Astrocyte of the spinal cord (primary cell): ENCODE measurements at places on chromosomes 6 and 20.

DNA sequence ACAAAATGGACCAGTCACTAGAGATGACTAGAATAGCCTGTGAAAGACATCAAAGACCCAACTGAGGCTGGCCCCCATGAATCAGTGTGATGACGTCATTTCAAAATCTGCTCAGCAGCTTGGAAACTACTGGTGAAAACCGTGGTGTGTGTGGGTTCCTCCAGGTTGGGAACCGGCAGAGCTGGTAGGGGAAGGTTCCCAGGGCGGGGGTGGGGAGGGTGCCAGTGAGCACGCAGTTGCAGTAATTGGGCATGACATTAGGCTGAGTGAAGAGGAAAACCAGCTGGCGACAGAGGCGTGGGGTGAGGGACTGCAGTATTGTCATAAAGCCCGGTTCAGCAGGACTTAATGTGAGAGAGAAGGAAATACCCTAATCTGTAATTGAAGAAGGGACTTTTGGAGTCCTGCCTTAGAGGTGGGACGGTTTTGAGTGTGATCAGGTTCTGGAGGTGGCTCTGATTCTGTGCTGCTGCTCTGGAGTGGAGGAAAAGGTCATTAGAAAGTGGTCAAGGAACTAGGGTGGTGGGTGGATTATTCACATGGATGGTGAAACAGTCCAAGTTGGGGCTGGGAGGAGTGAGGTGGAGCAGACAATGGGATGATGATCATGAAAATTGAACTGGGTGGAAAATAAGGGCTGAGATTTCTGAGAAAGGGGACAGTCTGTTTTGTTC, 52.0 kb upstream of the MTHFD1L start:
- DNase-seq: peak; percentile 46

- DNase-seq: no peak
Measured at GRCh38 chr6:43286980-43287716, 10.9 kb upstream of the SLC22A7 start.

DNA sequence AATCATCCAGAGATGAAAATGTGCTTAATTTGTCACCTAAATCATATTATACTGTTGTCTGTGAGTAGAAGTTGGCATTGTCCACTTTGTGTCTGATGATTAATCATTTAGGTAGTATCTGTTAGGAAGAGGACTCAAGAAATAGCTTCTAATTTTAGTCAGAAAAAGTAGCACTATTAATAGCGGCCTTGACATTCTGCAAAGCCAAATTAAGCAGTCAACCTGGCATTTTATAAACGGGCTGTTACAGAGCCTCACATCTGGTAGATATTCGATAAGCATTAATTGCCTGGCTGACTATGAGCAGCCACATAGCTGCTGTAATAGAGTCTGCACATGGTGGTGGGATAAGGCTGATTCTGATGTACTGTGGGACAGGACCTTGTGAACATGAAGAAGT, 99.5 kb downstream of the KLHL32 start:
- no peak for DNase-seq

DNA sequence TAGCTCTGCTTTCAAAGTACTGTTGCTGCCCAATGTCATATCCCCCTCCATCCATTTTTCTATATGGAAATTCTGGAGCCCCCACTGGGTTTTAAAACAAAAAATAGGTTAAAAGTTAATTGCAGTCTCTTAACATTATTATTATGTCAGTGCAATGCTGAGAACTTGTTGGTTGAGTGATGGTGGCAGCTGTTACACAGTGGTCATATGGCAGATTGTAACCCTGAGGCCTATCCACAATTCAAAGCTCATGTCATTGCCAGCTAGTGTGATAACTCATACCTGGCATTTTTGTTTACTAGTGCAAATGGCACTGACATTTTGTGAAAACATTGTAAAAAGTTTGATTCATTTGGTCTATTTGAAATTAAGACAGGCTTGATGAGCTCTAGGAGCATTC, 305.7 kb upstream of the FLRT3 start:
- DNase-seq: no peak

GRCh38 chr6:6001443-6001842, 5.3 kb downstream of the NRN1 start:
- DNase-seq: no peak

- peak; percentile 43 for DNase-seq
Measured at GRCh38 chr20:18678549-18679419, 90.9 kb downstream of the DTD1 start.

GRCh38 chr6:89887452-89888137, 6.7 kb upstream of the GJA10 start:
- no peak for DNase-seq

- DNase-seq: no peak
Measured at GRCh38 chr20:15113144-15113773, 775.8 kb upstream of the FLRT3 start.

DNA sequence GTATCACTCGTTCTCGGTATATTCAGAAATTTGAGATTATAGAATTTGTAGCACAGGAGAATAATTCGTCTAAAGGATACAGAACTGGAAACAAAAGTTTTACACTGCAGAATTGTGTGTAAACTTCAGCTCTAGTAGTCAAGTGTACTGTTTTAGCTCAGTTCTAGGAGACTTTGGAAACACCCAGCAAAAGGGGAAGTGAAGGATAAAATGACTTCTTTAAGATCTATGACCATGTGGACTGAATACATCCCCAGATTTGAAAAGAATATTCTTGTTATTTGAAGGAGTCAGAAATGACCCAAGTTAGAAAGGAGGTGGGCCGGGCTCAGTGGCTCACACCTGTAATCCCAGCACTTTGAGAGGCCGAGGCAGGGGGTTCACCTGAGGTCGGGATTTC, 174.0 kb upstream of the FOXQ1 start:
- no peak for DNase-seq

- DNase-seq: peak; percentile 38
Measured at GRCh38 chr6:140538926-140539325, 1164.5 kb upstream of the CITED2 start.

DNA sequence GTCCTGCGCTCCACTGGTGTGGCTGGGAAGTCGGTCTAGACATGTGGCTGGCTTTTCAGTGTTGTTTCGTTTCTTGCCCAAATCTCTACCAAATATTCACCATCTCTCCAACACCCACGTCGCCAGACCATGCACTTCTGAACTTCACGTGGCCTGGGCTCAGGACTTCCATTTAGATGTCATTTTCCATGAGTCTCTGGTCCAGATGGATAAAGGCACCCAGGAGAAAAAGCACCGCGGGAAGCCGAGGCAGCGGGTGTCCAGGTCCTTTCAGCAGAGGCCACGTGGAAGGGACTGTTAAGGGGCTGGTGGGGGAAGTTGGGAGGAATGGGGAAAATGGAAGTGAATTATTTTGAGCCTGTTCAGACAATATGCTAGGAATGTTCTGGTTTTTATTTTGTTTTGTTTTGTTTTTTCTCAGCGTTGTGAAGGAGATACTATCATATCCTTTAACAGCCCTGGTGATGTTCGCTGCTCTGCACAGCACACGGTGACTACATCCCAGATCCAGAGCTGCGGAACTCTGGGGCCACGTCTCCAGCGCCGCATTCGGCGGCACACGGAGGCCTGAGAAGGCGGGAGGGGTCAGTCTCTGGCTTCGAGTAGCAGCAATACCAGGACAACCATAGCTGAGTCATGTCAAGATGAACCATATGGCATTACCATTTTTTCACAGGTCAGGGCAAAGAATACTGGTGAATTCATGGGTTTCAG, 230.3 kb downstream of the THBS2 start:
- DNase-seq: no peak

GRCh38 chr6:134398453-134398852, 80.5 kb upstream of the SGK1 start:
- no peak for DNase-seq

- DNase-seq: no peak
Measured at GRCh38 chr6:11219400-11219834, 13.1 kb downstream of the NEDD9 start.

GRCh38 chr6:17737704-17738252, 31.1 kb upstream of the NUP153 start:
- DNase-seq: no peak

GRCh38 chr6:22363166-22363713, 66.4 kb upstream of the PRL start:
- no peak for DNase-seq

DNA sequence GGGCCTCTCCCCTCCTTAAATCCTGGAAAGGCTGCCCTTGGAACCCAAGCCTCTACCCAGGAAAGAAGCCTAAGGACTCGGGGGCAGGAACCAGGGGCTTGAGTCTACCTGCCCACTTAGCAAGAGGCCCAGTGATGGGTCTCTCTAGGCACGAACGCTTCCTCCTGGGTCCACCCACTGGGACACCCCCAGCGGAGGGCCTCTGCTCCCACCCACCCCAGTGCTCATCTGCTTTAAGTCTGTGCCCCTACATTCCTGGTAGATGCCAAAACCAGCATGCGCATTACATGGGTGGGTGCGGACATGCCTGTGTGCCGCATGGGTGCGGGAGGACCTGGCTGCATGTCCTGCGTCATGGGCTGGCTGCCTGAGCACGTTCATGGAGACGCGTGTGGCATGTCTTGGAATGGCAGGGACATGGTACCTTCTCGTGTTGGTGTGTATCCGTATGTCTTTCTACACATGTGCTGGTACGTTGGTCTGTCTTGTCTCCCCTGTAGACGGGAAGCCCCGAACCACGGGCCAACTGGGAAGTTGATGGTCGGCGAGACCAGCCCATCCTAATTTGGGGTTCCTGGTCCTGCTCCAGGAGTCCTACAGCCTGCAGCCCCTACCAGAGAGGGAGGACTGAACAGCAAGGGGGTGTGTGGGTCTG, 29.3 kb downstream of the SNPH start:
- no peak for DNase-seq

GRCh38 chr20:43893930-43894329, 20.7 kb upstream of the TOX2 start:
- no peak for DNase-seq

DNA sequence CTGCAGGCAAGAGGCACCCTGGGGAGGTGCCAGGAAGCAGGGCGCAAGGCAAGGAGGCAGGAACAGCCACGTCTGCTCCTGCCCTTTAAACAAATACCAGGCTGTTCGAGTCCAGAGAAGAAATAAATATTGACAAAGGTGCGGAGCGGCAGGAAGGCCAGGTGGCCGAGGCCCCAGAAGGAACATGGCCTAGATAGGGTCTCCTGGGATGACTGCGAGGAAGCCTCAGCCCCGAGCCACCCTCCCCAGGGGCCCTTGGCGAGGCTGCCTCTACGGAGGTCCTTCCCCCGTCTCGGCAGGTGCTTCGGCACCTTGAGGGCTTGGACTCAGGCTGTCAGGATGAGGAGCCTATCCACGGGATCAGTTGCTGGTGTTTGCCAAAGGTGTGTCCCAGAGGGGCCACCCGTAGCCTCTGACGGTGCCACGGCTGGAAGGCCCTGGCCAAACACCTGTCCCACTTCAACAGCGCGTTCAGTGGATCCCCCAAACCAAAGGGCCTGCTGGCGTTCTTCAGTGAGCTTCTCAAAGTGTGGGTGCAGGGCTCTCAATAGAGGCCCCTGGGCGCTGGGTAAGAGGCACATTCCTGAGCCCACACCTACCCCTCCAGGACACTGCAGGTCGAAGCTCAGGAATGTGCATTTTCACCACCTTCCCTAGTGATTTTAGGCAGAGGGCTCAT, 39.8 kb downstream of the SNX5 start:
- no peak for DNase-seq

DNA sequence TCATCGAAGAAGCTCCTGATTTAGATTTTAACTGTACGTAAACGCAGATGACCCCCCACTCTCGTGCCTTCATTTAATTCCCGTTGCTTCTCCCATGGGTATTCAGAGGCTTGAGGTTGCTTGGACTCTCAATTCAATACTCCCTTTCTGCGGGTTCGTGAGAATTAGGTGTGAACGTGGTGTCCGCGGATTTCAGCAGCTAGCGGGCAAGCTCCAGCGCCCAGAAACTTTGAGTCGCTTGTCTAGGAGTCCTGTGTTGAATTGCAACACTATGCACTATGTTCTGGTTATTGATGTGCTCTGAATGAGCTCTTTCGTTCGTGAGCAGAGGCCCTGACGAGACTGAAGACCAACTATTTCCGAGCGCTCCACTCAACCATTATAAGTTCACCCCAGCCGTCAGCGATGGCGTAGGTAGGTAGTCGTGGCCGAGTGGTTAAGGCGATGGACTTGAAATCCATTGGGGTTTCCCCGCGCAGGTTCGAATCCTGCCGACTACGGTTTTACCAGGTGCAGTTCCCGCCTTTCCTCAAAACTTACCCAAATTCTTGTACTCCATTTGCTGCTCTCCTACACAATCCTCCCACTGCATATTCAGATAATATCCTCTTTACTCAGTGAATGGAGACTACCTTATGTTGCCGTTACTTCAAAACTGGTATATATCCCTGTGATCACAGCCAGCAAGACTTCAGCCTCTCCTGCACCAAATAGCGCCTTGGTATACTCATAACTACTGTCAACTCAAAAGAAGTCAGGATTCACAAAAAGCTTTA, 72.6 kb upstream of the ZNF184 start:
- peak; percentile 69 for DNase-seq

- no peak for DNase-seq
Measured at GRCh38 chr20:64176971-64177370, 12.7 kb downstream of the MYT1 start.

DNA sequence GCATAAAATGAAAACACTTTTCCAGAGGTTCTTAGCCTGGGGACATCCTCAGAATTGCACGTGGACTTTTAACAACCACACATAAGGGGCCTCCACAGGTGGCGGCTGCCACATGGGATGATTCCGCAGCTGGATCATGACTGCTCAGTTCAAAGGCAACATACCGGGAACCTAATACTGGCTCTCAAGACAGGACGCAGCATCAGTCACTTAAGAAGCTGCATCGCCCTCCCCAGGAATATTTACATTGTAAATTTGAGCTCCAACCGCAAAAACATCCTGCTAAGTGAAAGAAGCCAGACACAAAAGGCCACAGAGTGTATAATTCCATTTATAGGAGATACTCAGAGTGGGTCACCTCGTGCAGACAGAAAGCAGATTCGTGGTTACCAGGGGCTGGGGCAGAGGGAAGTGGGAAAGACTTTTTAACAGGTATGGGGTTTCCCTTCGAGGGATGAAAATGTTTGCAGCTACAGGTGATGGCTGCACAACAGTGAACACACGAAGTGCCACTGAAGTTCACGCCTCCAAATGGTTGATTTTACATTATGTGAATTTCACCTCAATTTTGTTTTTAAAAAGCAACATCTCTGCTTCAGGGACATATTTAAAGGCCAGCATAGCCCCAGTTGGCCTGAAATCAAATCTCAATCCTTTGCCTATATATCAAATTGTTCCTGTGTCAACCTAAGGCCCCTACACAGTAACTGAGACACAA, 141.5 kb downstream of the BMP7 start:
- peak; percentile 4 for DNase-seq

DNA sequence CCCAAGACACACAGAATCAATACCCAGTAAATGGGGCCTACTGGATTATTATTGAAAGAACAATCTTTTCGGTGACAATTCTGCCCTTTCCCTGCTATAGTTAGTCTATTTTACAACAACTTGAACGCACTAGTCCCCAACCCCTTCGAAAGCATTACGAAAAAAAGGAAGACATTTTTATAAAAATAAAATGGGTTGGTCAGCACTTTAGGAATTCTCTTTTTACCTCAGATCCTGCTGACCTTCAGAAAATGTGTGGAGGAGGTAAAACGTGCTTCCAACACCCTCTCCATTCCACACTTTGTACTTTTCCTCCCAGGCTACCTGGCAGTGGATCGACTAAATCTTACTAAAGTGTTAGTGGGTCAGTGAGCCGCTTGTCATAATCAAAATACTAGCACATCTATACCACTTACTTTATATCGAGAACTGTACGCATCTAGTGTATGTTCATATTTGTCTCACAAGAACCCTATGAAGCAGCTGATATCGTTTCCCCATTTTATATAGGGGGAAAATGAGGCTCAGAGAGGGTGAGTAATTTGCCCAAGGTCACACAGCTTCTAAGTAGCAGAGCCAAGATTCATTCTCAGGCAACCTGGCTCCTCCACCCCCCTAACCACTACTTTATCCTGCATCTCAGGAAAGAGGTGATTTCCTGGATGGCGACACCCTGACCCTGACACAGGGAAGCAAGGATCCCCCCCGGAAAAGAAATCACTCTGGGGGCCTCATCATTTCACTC, 10.6 kb downstream of the NFATC2 start:
- DNase-seq: no peak
